ENCODE measurements at places on chromosomes 1 and 21.

DNA sequence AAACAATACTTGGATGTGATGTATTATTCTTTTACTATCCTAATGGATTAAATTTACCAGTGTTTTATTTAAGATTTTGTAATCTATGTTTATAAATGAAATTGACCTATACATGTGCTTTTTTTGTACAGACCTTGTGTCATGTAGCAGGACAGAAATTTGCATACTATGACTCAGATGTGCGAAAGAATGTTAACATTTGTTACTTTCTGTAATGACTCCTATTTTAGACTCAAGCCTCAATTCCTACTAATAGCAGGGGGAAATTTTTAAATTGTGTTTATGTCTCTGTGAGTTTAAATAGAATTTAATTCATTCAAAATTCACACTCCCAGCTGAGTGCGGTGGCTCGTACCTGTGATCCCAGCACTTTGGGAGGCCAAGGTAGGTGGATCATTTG is 21.8 kb upstream of the RIMKLA start:
- H3K27me3 ChIP-seq = peaks cover 9% of the 10 kb centered on the region
- H3K4me1 ChIP-seq = peaks cover 2% of the 10 kb centered on the region
- DNase-seq = no peak

GRCh38 chr1:173917149-173917548 is at the start of gene SERPINC1:
TSS of gene SERPINC1 (minus strand) at chr1:173917327. CDS start at chr1:173917259, 68 bp downstream.
- H3K36me3 ChIP-seq = no peaks in the 10 kb centered on the region
- no peak within 1 kb of the TSS for H3K4me3 ChIP-seq
- no peaks in the 10 kb centered on the region for H3K4me1 ChIP-seq
- no peak for DNase-seq
- no peak within 1 kb of the TSS for H3K27ac ChIP-seq

- no peak for DNase-seq
- no peaks in the 10 kb centered on the region for H3K36me3 ChIP-seq
- peaks cover 44% of the 10 kb centered on the region for H3K4me1 ChIP-seq
- H3K27ac ChIP-seq = peak overlapping the region; percentile 35
Measured at GRCh38 chr1:200150721-200151120, 123.2 kb downstream of the NR5A2 start.

- DNase-seq = no peak
- no peak overlapping the region for H3K27ac ChIP-seq
- H3K36me3 ChIP-seq = no peaks in the 10 kb centered on the region
- H3K27me3 ChIP-seq = peaks cover 5% of the 10 kb centered on the region
Measured at GRCh38 chr1:170200621-170201397, 55.0 kb downstream of the NTMT2 start.

GRCh38 chr1:119731060-119731459 is 19.3 kb downstream of the PHGDH start:
- no peak overlapping the region for H3K27ac ChIP-seq
- H3K27me3 ChIP-seq = no peaks in the 10 kb centered on the region
- peaks cover 10% of the 10 kb centered on the region for H3K36me3 ChIP-seq
- peaks cover 2% of the 10 kb centered on the region for H3K4me1 ChIP-seq

GRCh38 chr1:44433209-44433608 is 28.2 kb downstream of the RNF220 start:
- no peak overlapping the region for H3K4me3 ChIP-seq
- DNase-seq = no peak
- peaks cover 2% of the 10 kb centered on the region for H3K4me1 ChIP-seq
- peaks cover 10% of the 10 kb centered on the region for H3K27me3 ChIP-seq
- H3K36me3 ChIP-seq = no peaks in the 10 kb centered on the region

- no peaks in the 10 kb centered on the region for H3K36me3 ChIP-seq
- H3K4me1 ChIP-seq = peaks cover 8% of the 10 kb centered on the region
- H3K4me3 ChIP-seq = no peak overlapping the region
- no peak overlapping the region for H3K27ac ChIP-seq
- DNase-seq = no peak
Measured at GRCh38 chr1:40787737-40788560, 4.4 kb downstream of the KCNQ4 start.

- H3K4me1 ChIP-seq = peaks cover 9% of the 10 kb centered on the region
- H3K27me3 ChIP-seq = no peaks in the 10 kb centered on the region
Measured at GRCh38 chr1:172940174-172940855, 110.4 kb downstream of the TNFSF18 start.

GRCh38 chr21:29248124-29248523 is 50.6 kb upstream of the BACH1 start:
- peaks cover 3% of the 10 kb centered on the region for H3K36me3 ChIP-seq
- no peak for DNase-seq
- no peaks in the 10 kb centered on the region for H3K27me3 ChIP-seq
- peaks cover 3% of the 10 kb centered on the region for H3K4me1 ChIP-seq

- no peak overlapping the region for H3K4me3 ChIP-seq
- no peak for DNase-seq
- no peaks in the 10 kb centered on the region for H3K4me1 ChIP-seq
- H3K27ac ChIP-seq = no peak overlapping the region
Measured at GRCh38 chr1:187078916-187079315, 250.2 kb downstream of the PLA2G4A start.

DNA sequence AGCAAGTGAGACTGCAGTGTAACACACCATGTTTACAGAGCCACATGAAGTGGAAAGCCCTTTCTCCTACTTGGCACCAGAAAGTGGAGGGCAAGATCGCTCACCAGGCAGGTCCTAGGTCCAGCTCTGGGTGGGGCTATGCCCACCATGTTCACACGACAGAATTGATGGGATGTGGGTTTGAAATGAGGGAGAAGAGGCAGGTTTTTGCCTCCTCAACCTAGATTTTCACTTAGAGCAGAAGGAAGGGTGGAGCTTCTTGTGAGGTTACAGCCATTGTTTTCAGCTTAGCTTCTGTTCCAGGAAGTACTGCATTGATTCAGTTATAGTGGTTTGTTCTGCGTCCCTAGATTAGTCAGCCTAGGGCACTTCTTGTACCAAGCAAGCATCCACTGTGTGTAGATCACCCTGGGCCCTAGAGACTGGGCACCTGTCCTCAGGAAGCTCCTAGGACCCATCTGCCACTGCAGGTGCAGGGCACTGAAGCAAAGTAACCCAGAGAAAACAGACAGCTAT is 2.3 kb downstream of the CD53 start:
- no peak for DNase-seq
- peaks cover 43% of the 10 kb centered on the region for H3K36me3 ChIP-seq
